ENCODE measurements at places on chromosomes 5 and 9. TPM values are rescaled to one million over a fixed set of nuclear protein-coding genes. Genes with fewer than 3 reads are reported as not detected.

Gene IFNB1
- polyA plus RNA-seq, result not detected

Gene GABRA6
- not detected for polyA plus RNA-seq

Gene GNA14
- 0.83 TPM for polyA plus RNA-seq

Gene LHX6
- polyA plus RNA-seq, result 5.9 TPM

Gene NOXA1
- polyA plus RNA-seq, result 3.1 TPM

Gene FRMD3
- polyA plus RNA-seq, result 4.9 TPM

Gene PTGES
- polyA plus RNA-seq, result 25.8 TPM

Gene RIMOC1
- polyA plus RNA-seq, result 9.9 TPM

Gene ZNF366
- 3.3 TPM for polyA plus RNA-seq

Gene SYNPO
- polyA plus RNA-seq, result 66.8 TPM

Gene SGCD
- 4.2 TPM for polyA plus RNA-seq

Gene TLR4
- polyA plus RNA-seq, result 1.3 TPM

Gene MARCOL
- not detected for polyA plus RNA-seq

Gene ANKRD31
- polyA plus RNA-seq, result not detected

Gene KCNIP1
- polyA plus RNA-seq, result 0.79 TPM

Gene DPYSL3
- 3.8 TPM for polyA plus RNA-seq

Gene ADAMTSL2
- polyA plus RNA-seq, result 2.7 TPM

Gene FAM153A
- polyA plus RNA-seq, result 5.1 TPM

Gene CBY3
- polyA plus RNA-seq, result not detected

Gene STPG3
- polyA plus RNA-seq, result 0.16 TPM

Gene CATSPER3
- polyA plus RNA-seq, result not detected

Gene CCDC152
- 0.92 TPM for polyA plus RNA-seq

Gene REXO4
- 18.8 TPM for polyA plus RNA-seq

Gene C5orf46
- not detected for polyA plus RNA-seq

Gene AGXT2
- polyA plus RNA-seq, result not detected

Gene OTP
- polyA plus RNA-seq, result not detected

Gene PCDHGA10
- polyA plus RNA-seq, result 0.79 TPM

Gene MPDZ
- 37.3 TPM for polyA plus RNA-seq

Gene PKD2L2
- polyA plus RNA-seq, result not detected

Gene HRH2
- 4.7 TPM for polyA plus RNA-seq

Gene LCN1
- polyA plus RNA-seq, result not detected

Gene KCNT1
- 1.0 TPM for polyA plus RNA-seq

Gene BNIP1
- 10.2 TPM for polyA plus RNA-seq

Gene SCGB3A1
- 1.1 TPM for polyA plus RNA-seq

Gene G3BP1
- 35.0 TPM for polyA plus RNA-seq

Gene IL3
- polyA plus RNA-seq, result not detected

Gene ARHGAP26
- polyA plus RNA-seq, result 8.3 TPM

Gene DMGDH
- polyA plus RNA-seq, result 0.56 TPM

Gene C9orf72
- polyA plus RNA-seq, result 11.7 TPM

Gene GHR
- 49.6 TPM for polyA plus RNA-seq

Gene OSMR
- 12.9 TPM for polyA plus RNA-seq

Gene ADAMTS2
- polyA plus RNA-seq, result 40.7 TPM

Gene BTNL3
- 0.09 TPM for polyA plus RNA-seq

Gene ADAMTS16
- polyA plus RNA-seq, result 0.61 TPM

Gene GRIA1
- polyA plus RNA-seq, result 0.02 TPM

Gene RAD50
- polyA plus RNA-seq, result 6.3 TPM

Gene MAP1B
- 11.3 TPM for polyA plus RNA-seq

Gene FOXD4L4
- not detected for polyA plus RNA-seq

Gene HSPA5
- 57.2 TPM for polyA plus RNA-seq

Gene NUP155
- polyA plus RNA-seq, result 2.0 TPM

Gene CARD9
- 0.66 TPM for polyA plus RNA-seq

Gene PRR16
- polyA plus RNA-seq, result 1.7 TPM

Gene TBC1D13
- polyA plus RNA-seq, result 19.1 TPM

Gene TLE4
- 11.1 TPM for polyA plus RNA-seq

Gene SLC6A7
- polyA plus RNA-seq, result not detected

Gene CCIN
- polyA plus RNA-seq, result not detected
